ENCODE measurements at places on chromosomes 4 and X.
A peak's percentile ranks its signal among the peaks of the same experiment; 100 is the strongest.

DNA sequence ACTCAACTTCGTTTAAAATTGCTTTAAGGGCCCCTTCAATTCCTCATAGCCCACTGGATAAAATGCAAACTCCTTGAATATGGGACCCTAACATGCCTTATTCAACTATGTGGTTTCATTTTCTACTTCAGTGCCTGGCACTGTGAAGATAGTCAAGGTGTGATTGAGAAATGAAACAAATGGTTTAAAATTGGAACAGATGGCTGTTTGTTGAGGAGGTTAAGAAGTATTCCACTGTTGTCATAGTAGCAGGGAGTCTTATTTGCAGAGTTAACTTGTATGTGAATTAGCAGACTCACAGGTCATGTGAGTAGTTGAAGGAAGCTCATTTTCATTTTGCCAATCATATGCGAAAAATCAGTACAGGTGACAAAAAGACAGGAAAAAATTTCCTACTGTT, 593.3 kb downstream of the KCTD8 start:
- no peak for DNase-seq

GRCh38 chrX:116239944-116240840, 69.6 kb downstream of the AGTR2 start:
- no peak for DNase-seq

DNA sequence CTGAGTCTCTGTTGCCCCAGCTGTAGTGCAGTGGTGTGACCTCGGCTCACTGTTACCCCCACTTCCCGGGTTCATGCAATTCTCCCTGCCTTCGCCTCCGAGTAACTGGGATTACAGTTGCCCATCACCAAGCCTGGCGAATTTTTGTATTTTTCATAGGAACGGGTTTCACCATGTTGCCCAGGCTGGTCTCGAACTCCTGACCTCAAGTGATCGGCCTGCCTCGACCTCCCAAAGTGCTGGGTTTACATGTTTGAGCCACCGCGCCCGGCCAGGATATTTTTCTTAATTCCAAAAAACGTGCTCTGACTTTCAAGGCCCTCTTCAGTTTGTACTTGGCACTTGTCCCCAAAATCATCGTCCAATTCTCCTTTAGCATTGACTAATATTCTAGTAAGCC, 129.2 kb upstream of the EPHA5 start:
- DNase-seq, result no peak

DNA sequence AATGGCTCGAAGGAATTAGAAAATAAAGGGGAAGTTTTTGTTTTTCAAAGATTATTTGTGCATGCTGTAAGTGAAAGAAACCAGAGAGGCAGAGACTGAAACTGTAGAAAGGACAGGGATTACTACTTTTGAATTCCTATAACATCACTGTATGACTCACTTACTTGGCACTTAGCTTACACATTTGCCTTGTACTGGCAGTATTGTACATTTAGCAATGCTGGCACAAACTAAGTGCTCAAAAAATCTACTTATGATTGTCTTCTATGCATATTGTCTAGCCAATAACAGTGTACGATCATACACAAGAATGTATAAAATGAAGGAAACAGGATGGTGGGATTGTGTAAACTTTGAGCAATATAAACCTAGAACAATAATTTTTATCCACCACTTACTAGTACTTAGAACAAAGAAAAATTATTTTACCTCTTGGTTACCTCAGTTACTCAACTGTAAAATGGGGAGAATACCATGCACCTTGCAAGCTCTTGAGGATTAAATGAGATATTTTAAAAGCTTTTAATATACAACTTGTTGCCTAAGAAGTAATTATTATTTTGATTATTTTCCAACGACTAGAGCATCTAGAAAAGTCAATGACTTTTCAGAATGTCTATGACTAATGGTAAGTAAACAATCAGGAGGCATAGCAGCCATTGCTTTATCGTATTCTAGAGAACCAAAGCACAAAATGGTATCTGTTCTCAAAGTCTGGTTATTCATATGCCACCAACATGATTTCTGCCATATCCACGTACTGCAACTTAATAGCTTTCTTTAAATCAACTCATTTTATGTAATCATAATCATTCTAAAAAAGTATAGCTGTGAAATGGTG, 4.7 kb downstream of the FAM120C start:
- no peak for DNase-seq

DNA sequence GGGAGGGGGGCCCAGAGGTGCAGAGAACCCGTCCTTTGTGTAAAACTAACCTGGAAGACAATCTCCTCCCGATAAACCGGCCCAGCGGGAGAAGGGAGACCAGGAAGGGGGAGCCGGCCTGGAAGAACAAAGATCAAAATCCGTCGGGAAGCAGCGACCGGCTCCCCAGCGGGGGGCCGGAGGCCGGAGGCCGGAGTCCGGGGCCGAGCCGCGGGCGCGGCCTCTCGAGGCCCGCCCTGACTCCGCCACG, 552 bp downstream of the ZDHHC9 start:
- DNase-seq, result no peak

GRCh38 chr4:181350615-181351415, 892.4 kb upstream of the TENM3 start:
- no peak for DNase-seq

DNA sequence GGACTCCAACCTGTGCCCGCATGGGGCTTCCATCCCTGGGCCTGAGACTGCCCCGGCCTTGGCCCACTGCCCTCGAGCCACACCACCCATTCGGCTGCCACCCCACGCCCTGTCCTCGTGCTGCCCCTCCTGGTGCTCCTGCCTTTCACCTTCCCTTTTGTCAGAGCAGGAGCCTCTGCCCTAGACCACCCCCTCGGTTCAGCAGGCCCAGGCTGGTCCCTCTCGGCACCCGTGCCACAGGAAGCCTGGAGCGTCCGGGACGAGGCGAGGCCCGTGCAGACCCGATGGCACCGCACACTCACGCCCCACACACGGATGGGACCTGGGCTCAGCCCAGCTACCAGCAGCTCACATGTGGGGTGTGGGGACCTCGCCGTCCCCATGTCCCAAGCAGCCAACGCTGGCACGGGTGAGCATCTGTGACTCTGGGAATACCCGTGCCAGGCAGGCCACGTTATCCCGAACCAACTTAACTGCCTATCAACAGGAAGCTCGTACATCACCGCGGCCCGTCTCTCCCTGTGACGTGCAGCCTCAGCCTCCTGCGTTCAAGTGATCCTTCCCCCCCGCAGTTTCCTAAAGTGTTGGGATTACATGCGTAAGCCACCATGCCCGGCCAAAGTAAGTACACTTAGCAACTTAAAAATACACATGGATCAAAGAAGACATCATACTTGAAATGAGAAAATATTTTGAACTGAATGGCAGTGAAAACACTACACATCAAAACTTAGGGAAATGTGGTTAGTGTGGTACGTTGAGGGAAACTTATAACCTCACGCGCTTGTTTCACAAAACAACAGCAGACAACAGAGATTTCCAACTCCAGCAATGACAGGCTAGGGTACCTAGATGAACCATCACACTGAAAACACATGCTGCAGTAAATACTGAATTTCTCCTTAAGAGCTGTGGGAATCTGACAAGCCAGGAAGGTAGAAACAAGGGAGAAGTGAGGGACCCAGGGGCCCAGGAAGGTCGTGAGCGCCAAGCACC, 29.0 kb downstream of the LRPAP1 start:
- no peak for DNase-seq

- no peak for DNase-seq
Observed at GRCh38 chr4:145709843-145710242, 29.9 kb downstream of the C4orf51 start.

- DNase-seq, result no peak
Observed at GRCh38 chr4:10949039-10949733, 264.6 kb upstream of the CLNK start.

DNA sequence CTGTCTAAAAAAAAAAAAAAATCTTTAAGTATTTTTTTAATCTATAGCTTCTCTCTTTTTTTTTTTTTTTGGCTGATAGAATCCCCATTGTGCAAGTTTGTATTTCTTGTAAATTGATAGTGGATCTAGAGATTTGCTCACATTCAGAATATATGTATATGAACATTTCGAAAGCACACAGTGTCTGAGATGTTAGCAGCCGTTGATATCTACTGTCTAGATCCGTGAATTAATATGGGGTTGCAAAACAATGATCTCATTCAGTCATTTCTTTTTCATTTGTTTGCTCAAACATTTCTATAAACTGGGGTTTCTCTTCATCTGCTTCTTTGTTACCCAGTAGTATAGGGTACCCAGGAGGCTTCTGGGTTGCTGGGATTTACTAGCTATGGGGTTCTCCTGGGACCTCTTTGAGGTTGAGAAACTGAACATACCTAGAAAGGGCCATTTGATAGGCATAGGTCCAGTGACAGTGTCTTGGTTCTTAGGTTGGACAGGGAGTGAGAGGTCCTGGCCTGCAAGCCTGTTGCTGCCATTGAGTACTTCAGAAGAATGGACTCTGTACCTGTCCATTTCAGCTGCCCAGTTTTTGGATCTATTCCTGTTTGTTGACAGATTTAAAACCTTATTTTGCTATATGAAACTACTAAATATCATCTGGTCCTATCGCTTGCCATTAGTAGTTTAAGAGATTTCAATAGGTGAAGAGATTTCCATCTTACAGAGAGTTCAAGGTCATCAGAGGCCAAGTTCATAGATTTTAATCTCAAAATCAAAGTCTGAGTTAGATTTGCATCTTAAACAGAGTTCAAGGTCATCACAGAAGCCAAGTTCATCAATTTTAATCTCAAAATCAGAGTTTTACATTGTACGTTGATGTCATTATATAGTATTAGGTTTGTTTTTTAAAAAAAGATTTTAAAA, 50.8 kb downstream of the WWC2 start:
- no peak for DNase-seq

- peak; percentile 8 for DNase-seq
Observed at GRCh38 chr4:75630174-75630936, at the start of gene CDKL2. TSS of gene CDKL2 (minus strand) at chr4:75630528. CDS start at chr4:75625988, 4,540 bp downstream.

DNA sequence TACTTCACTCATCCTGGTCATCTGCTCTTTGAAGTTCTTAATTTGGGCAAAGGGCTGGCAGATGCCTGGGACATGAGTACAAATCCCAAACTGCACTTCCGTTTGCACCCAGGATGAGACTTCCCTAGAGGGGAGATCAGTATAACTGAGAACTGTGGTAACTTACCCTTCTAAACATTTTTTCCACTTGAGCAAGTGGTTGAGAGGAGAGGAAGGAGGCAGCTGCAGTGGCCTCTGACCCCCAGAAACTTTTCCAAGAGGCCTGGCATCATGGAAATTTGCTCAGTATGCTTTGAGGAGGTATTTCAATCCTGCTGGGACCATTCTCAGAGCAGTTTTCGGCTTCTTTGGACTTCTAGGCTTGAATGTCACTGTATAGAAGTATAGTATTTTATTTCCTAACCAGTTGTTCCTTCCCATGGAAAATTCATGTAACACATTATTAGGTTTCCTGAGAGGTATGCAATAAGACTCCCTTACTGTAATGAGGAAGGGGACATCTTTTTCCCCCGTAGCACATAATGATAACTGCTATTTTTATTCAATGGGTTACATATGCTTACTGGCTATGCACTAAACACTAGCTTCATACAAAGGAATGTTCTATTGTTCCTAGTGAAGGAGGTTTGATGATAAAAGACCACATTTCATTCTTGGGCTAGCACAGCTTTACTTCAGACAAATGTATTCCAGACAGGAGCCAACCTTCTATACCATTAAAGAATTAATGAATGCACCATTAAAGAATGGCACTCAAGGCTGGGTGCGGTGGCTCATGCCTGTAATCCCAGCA, 129.3 kb downstream of the SHROOM3 start:
- DNase-seq, result no peak

- peak; percentile 20 for DNase-seq
Observed at GRCh38 chr4:185203486-185204237, at the start of gene CFAP97. TSS of gene CFAP97 (minus strand) at chr4:185204000. CDS start at chr4:185191196, 12,804 bp downstream.

DNA sequence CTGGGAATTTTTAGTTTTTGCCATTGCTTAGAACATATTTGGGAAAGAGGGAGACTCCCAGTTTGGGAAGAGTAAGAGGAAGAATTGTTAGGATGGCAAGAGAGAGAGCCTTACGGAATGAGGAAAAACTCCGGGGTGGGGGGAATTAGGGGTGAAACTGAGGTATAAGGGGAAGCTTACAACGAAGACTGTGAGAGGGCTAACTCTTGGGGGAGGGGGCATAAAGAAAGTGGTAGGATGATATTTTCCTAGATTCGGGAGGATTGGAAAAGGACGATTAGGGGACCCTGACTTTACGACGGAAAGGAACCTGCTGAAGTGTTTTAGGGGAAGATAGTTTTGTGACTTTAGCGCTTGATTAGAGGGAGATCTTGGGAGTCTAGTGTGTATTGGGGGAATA, 86.2 kb upstream of the HPRT1 start:
- DNase-seq, result no peak

- DNase-seq, result peak; percentile 12
Observed at GRCh38 chr4:184439856-184440594, 34.3 kb downstream of the IRF2 start.

All from cortex of kidney (tissue), 1 donor.